ENCODE measurements at places on chromosomes 11 and 22. TPM values are rescaled to one million over a fixed set of nuclear protein-coding genes. Genes with fewer than 3 reads are reported as not detected.

GRCh38 chr22:25167082-25167481, 32.6 kb upstream of the CRYBB3 start:
- peaks cover 23% of the 10 kb centered on the region for H3K4me1 ChIP-seq
- H3K36me3 ChIP-seq: peaks cover 5% of the 10 kb centered on the region
- DNase-seq: no peak
- H3K4me3 ChIP-seq: no peak overlapping the region
- H3K27ac ChIP-seq: no peak overlapping the region

DNA sequence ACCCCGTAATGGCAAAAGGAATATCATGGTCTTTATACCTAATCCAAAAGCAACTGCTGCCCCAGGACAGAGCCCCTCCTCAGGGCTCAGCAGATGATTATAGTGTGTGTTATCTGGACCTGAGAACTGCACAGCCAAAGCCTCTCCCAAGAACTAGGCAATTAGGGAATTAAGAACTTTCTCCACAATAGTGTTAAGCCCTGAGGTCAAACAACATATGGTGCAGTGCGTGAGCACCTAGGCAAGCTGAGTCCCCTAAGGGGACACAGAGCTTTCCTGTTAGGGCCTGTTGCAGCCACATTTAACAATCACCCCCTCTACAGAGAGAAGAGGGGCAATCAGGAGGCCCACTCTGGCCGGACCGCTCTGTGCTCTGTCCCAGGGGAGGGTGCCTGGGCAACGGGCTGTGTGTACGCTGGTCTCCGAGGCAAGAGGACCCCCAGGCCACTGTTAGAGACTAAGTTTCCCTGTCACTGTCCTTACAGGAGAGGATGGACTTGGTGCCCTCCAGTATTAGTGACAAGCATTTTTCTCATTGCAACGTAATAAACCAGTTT, 1.4 kb upstream of the KCNJ5 start:
- H3K4me1 ChIP-seq: peaks cover 10% of the 10 kb centered on the region
- no peak overlapping the region for H3K27ac ChIP-seq
- H3K4me3 ChIP-seq: peak overlapping the region; percentile 72
- peak; percentile 34 for DNase-seq

- no peak for DNase-seq
- H3K27ac ChIP-seq: no peak overlapping the region
- no peak overlapping the region for H3K4me3 ChIP-seq
- peaks cover 35% of the 10 kb centered on the region for H3K36me3 ChIP-seq
- no peaks in the 10 kb centered on the region for H3K4me1 ChIP-seq
Measured at GRCh38 chr11:78069465-78069864, 5.8 kb downstream of the THRSP start.

The APOL2 gene
- total RNA-seq: 1.1 TPM

- H3K4me1 ChIP-seq: peaks cover 5% of the 10 kb centered on the region
- no peaks in the 10 kb centered on the region for H3K36me3 ChIP-seq
Measured at GRCh38 chr11:111272420-111272819, 25.9 kb upstream of the POU2AF3 start.

The STARD10 gene
- 10.3 TPM for total RNA-seq

The CCDC157 gene
- total RNA-seq: 1.2 TPM

DNA sequence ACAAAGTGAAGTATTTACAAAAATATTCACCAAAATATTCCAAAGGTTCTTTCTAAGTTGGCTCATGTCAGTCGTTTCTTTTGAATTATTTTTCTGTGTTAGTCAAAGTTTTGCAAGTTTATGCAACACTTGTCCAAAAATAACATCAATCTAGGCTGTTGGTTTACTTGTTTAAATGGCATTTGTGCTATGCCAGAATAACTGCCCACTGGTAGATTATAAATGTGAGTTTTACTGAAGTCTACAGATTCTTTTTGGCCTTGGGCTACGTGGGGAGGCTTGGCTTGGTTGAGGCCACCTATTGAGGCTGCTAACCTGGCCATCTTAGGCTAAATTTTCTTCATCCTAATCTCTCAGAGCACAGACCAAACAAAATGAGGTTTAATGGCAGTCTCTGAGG, 1091.9 kb upstream of the RAG2 start:
- no peaks in the 10 kb centered on the region for H3K27me3 ChIP-seq
- no peaks in the 10 kb centered on the region for H3K36me3 ChIP-seq
- H3K4me3 ChIP-seq: no peak overlapping the region
- H3K4me1 ChIP-seq: no peaks in the 10 kb centered on the region
- H3K27ac ChIP-seq: no peak overlapping the region

The DGAT2 gene
- total RNA-seq: 0.67 TPM

DNA sequence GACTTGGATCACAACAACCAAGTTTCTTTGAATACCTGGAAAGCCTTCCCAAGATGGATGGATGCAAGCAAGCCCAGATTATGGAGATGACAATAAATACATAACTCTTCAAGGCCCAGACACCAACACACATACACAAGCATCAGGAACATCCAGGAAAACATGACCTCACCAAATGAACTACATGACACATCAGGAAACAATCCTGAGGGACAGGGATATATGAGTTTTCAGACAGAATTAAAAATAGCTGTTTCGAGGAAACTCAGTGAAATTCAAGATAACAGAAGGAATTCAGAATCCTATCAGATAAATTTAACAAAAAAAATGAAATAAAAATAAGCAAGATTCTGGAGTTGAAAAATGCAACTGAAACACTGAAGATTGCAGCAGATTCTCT, 659.4 kb downstream of the METTL15 start:
- no peak for DNase-seq
- no peaks in the 10 kb centered on the region for H3K4me1 ChIP-seq
- no peaks in the 10 kb centered on the region for H3K27me3 ChIP-seq

DNA sequence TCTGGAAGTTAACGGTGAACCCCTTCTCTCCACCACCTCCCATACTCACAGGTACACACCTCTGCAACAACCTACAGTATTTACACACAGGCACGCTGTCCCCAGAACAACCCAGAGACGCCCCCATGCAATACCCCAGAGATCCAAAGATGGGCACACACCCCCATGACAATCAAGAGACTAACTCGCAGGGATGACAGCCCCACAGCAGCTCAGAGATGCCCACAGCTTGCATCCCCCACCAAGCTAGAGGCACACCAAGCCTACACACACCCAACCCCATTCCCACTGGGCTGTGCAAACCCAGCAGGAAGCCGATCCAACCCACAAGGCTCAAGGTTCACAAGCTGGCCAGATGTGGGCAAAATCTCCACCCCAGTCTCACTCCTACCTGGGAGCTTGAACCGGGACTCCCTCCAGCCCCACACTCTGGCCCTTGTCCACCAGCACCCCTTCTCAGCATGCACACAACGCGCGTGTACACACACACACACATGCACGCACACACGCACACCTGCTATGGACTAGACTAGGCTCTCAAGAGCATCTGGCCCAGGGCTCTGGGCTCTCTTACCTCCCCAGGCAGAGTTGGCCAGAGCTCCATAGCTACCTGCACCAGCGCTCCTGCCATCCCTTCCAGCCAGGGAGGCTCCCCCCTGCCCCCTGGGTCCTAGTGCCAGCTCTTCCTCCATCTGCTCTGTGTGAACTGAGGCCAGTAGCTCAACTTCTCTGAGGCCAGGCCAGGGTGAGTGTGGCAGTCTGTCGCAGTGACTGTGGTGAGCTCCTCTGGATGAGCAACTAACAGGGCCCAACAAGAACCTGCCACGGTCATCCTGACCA, 11.5 kb downstream of the STARD10 start:
- no peaks in the 10 kb centered on the region for H3K27me3 ChIP-seq
- peak overlapping the region; percentile 52 for H3K4me3 ChIP-seq
- 0 out of 2 replicates have a peak, but pooled peaks cover 2% of the 10 kb centered on the region for H3K4me1 ChIP-seq
- no peak overlapping the region for H3K27ac ChIP-seq
- H3K36me3 ChIP-seq: no peaks in the 10 kb centered on the region

DNA sequence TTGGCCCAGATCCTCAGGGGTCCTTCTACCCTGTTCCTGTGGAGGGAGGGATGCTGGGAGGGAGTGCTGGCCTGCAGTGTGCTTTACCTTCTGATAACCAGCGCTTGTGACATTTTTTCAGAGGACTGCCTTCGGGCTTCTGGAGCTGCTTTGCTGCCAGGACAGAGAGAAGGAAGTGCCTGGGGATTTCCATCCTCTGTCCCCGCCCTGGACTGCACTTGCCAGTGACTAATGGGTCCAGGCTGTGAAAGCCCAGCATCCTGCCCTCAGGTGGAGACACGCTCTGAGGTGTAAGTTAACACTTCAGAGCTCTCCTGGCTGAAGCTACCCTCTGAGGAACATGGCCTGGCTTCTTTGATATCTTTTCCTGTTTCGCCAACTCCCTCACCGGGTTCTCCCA, 158.7 kb upstream of the SYT13 start:
- H3K27me3 ChIP-seq: peaks cover 11% of the 10 kb centered on the region
- H3K4me3 ChIP-seq: no peak overlapping the region
- DNase-seq: no peak
- no peak overlapping the region for H3K27ac ChIP-seq
- no peaks in the 10 kb centered on the region for H3K36me3 ChIP-seq
- no peaks in the 10 kb centered on the region for H3K4me1 ChIP-seq

DNA sequence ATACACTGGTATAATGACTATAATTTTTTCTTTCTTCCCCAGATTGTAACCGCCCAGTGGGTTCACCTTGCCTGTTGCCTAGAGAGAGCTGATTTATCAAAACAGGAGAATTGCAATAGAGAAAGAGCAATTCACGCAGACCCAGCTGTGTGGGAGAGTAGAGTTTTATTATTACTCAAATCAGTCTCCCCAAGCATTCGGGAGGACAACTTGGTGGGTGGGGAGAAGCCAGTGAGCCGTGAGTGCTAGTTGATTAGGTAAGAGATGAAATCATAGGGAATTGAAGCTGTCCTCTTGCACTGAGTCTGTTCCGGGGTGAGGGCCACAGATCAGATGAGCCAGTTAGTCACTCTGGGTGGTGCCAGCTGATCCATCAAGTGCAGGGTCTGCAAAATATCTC, 73.2 kb downstream of the SLC35F2 start:
- H3K36me3 ChIP-seq: no peaks in the 10 kb centered on the region
- H3K4me1 ChIP-seq: no peaks in the 10 kb centered on the region
- H3K27ac ChIP-seq: no peak overlapping the region
- no peak for DNase-seq

The CLMP gene
- total RNA-seq: 16.1 TPM

The TPBGL gene
- total RNA-seq: not detected

The OR51B4 gene
- total RNA-seq: not detected

DNA sequence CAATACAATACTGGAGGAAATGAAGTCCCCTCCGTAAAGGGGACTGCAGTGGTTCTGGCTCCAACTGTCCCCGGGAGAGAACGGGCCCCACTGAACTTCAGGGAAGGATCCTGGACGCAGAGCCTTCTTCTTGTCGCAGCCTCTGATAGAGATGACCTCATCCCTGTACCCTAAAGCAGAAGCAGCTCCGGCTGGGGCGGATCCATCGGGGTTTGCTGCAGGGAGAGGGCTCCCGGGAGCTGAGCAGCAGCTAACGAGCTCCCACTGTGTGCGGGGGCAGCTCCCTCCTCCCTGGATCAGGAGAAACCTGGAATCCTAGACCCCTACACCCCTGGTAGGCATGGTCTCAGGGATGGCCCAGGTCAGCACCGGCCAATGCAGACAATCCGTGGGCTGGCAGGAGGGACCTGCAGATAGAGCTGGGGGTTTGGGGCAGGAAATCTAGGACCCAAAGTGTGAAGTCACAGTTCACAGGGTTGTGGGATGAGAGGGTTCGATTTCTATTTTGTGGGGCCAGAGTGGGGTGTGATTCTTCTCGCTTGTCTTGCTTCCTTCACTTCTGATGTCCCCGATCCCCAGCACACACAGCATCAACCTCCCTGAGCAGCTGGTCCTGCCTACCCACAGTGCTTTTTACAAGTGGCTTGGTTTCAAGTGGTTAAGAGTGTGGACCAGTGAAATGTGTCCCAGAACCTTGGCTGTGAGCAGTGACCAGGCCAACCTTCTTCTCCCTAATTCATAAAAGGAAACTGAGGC, 12.9 kb downstream of the KIAA0930 start:
- no peaks in the 10 kb centered on the region for H3K36me3 ChIP-seq
- DNase-seq: no peak
- no peaks in the 10 kb centered on the region for H3K27me3 ChIP-seq
- no peak overlapping the region for H3K27ac ChIP-seq
- H3K4me1 ChIP-seq: no peaks in the 10 kb centered on the region

- no peaks in the 10 kb centered on the region for H3K27me3 ChIP-seq
- no peak overlapping the region for H3K27ac ChIP-seq
- H3K36me3 ChIP-seq: no peaks in the 10 kb centered on the region
Measured at GRCh38 chr11:118877487-118878162, 6.1 kb upstream of the CXCR5 start.

GRCh38 chr11:8959546-8960166, 4.6 kb downstream of the TMEM9B start:
- H3K27me3 ChIP-seq: no peaks in the 10 kb centered on the region
- peaks cover 6% of the 10 kb centered on the region for H3K36me3 ChIP-seq
- no peaks in the 10 kb centered on the region for H3K4me1 ChIP-seq
- peak; percentile 87 for DNase-seq
- H3K27ac ChIP-seq: no peak overlapping the region
- H3K4me3 ChIP-seq: no peak overlapping the region

GRCh38 chr11:115706626-115707135, 202.5 kb upstream of the CADM1 start:
- H3K36me3 ChIP-seq: no peaks in the 10 kb centered on the region
- H3K27ac ChIP-seq: no peak overlapping the region
- no peak for DNase-seq
- H3K4me1 ChIP-seq: no peaks in the 10 kb centered on the region
- no peaks in the 10 kb centered on the region for H3K27me3 ChIP-seq
- H3K4me3 ChIP-seq: no peak overlapping the region

- no peak overlapping the region for H3K27ac ChIP-seq
- no peak for DNase-seq
- no peaks in the 10 kb centered on the region for H3K4me1 ChIP-seq
- H3K27me3 ChIP-seq: no peaks in the 10 kb centered on the region
Measured at GRCh38 chr22:29901354-29901753, 18.4 kb downstream of the MTMR3 start.

DNA sequence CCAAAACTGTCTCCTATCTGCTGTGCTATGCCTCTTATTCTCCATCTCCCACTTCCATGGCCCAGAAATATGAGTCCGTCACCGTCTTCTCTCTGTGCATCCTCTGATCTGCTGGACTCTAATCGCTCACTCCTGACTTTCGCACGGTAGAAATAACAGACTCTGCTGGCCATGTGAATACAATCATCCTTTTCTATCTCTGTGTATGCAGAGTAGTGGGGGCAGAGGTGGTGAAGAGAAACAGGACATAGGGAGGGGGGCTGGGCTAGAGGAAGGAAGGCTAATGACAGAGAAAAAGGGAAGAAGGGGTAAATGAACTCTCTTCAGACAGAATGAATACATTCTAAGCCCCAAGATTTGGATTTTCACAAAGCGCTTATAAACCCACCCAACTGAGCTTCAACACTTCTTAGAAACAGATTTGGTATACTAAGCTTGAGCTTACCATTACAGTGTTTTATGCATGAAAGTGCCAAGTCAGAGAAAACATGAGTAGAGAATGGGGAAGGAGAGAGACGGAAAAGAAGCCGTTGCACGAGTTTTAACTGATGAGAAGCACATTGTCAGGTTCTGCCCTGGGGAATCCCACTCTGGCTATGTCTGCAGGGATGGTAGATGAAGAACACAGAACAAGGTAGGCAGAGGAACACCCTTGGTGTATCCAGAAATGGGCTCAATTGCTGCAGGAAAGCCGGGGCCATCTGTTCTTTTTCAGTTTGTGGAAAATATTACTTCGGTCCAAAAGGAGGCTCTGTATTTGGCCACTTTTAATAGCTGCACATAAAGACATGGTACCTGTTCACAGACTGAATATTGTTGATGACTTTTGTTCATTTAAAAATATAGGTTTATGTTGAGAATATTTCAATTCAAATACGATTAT, 324.7 kb downstream of the ETS1 start:
- H3K4me3 ChIP-seq: no peak overlapping the region
- no peaks in the 10 kb centered on the region for H3K4me1 ChIP-seq
- no peaks in the 10 kb centered on the region for H3K27me3 ChIP-seq
- DNase-seq: no peak

Data from SJCRH30 (cell line).